ENCODE measurements at places on chromosomes 12 and 14. TPM values are rescaled to one million over a fixed set of nuclear protein-coding genes. Genes with fewer than 3 reads are reported as not detected.

NFE2 gene
- total RNA-seq: 0.17 TPM

KRT72 gene
- not detected for total RNA-seq

FSCB gene
- total RNA-seq: not detected

GUCY2C gene
- total RNA-seq: not detected

TRHDE gene
- 16.2 TPM for total RNA-seq

NUP107 gene
- 27.9 TPM for total RNA-seq

PDE3A gene
- 2.2 TPM for total RNA-seq

IKZF4 gene
- 1.4 TPM for total RNA-seq

GPR132 gene
- total RNA-seq: 1.0 TPM

KLHL33 gene
- 0.60 TPM for total RNA-seq

TAS2R43 gene
- total RNA-seq: 0.63 TPM

TMEM233 gene
- not detected for total RNA-seq

TAS2R13 gene
- total RNA-seq: 0.69 TPM

LRTM2 gene
- total RNA-seq: not detected

SLCO1A2 gene
- total RNA-seq: not detected

SERPINA12 gene
- not detected for total RNA-seq

All from bronchial smooth muscle cell (primary cell).